ENCODE measurements at places on chromosomes 7 and 10.

DNA sequence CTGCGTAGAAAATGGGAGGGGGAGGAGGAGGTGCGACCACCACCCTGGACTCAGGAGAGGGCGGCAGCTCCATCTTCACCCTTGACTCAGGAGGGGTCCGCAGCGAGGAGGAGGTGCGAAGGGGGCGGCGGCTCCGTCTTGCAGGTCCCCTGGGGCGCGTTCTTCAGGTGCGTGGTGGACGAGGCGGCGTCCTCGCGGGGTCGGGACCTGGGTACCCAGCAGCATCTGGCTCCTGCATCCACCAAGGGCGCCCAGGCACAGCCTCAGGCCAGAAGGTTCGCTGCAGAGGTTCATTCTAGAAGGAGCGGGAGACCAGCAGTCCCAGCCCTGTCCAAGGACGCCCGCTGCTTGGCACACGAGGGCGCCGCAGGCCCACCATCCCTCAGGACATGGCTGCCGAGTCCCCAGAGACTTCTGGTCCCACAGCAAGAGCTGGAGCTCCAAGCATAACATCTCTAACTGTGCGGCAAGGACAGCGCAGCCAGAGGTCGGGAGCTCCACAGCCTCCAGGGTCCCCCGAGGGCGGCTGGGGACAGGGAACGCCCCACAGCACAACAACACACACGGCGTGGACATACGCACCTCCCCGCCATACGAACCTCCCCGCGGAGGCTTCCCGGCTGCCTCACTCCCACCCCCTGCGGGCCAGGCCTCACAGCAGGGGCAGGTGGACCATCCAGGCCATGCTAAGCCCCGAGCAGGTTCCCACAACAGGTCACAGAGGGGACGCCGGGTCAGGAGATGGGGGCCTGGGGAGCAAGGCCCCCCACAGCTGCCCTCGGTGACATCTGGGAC is 16.8 kb upstream of the DPYSL4 start:
- no peak for DNase-seq

DNA sequence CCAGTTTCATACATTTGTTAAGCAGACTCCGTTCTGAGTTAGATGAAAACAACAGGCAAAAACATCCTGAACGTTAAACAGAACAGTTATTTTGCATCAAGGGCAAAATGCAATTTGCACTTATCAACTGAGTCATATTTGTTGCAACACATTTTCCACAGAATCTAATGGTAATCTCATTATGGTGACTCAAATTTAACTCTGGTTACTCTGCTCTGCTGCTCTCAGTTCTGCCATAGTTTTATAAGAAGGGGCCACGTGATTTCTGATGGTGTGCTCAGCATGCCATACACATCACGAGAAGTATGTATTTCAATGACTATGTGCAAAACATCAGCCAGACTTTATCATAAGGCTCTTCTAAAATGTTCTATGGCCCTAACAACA is 148.8 kb downstream of the CHCHD3 start:
- DNase-seq: peak; percentile 93

DNA sequence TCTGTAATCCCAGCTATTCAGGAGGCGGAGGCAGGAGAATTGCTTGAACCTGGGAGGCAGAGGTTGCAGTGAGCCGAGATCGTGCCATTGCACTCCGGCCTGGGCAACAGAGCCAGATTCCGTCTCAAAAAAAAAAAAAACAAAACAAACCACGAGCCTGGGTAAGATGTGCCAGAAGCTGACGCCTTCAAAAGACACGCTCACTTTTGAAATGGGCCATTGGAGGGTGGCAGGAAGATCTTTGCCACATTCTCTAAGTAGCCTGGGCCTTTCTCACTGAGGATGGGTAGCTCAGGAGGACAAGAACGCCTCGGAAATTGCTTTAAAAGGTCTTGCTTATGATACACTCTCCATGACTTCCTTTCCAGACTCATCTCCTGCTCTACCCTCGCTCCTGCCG is 172.7 kb downstream of the SH3PXD2A start:
- DNase-seq: no peak

GRCh38 chr7:22783421-22783820 is 39.2 kb downstream of the TOMM7 start:
- DNase-seq: no peak

DNA sequence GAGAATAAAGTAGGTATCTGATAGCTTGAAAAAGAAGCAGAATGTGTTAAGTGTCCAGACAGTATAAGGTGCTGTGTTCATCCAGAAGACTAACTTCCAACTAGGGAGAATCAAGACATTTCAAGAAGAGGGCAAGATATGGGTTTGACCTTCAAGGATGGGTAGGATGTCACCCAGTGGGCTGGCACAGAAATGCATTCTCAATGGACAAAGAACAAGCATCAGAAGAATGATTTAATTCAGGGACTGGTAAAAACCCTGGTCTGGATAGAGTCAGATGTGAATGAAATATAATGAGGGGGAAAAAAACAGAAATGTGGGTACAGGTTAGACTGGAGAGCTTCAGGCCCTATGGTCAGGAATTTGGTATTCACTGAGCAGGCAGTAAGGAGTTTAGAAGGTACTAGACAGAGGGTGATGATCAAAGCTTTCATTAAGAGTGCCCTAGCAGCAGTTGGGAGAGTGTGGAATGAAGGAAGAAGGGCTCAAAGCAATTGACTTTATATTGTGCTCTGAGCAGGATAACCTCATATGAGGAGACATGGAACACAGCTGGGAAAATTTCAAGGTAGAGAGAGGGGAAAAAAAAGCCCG is 180.7 kb upstream of the ANK3 start:
- DNase-seq: no peak

- DNase-seq: no peak
Measured at GRCh38 chr7:157975401-157976372, 611.9 kb downstream of the PTPRN2 start.

DNA sequence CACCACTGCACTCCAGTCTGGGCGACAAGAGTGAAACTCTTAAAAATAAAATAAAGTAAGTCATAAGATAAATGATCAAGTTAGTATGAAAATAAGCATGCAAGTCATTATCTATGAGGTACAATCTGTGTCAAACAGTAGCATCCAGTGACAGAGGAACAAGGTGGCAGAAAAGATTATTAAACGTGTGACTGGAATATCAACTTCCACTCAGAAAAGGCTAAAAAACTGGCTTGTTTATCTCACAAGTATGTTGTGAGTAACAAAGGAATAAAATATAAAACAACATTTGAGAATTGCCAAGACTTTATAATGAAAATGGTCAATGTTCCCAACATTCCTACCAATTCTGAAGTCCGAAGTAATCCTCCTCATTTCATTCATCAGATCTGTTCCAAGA is 30.3 kb downstream of the ITGB1 start:
- DNase-seq: no peak

DNA sequence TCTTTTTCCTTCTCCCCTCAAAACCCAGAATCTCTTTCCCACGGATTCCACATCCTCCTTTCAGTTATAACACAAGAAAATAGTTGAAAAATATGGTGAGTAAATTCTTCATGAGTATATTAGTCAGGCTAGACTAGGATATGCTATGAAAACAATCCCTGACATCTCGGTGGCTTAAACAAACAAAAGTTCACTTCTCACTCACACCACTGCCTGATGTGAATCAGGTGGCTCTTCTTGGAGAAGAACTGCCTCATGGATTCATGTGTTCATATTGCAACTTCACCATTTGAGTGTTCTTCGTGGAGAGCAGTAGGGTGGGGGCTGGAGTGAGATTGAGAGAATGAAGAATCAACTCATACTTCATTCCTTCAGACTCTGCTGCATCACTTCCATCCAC is 204.1 kb downstream of the PHF14 start:
- no peak for DNase-seq

GRCh38 chr10:117132751-117133231 is 5.3 kb downstream of the VAX1 start:
- no peak for DNase-seq

GRCh38 chr10:114379631-114380041 is 24.7 kb downstream of the AFAP1L2 start:
- no peak for DNase-seq

DNA sequence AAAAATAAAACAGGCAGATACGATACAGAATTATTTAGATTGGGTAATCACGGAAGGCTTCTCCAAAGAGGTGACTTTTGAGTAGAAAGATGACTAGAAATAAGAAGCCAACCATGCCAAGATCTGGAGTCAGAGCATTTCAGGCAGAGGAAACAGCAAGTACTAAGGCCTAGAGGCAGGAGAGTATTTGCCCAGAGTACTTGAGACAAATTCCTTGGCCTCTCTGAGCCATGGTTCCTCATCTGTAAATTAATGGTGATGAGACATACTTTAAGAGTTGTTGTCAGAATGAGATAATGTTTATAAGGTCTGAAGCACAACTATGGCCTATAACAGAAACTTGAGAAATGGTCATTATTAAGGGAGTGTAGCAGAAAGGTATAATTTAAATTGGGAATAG is 15.8 kb upstream of the GPR37 start:
- no peak for DNase-seq

DNA sequence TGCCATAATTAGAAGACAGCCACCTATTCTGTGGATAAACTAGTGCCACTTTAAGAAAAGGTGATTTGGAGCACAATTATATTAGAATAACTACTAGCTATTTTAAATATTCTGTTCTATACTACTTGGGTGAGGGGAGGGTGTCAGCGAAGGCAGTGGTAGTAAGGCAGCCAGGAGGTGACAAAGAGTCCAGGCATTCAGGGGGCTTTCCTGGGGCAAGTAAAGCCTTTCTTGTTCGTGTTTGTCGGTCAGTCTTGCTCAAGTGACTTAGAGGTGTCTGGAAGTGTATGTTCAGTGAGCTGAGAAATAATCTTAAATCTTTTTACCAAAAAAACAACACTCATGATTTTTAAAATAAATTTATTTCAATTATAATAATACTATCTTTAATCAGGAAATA is 34.4 kb downstream of the ADD3 start:
- DNase-seq: peak; percentile 58

- no peak for DNase-seq
Measured at GRCh38 chr7:66323114-66323796, 118.1 kb downstream of the TPST1 start.

DNA sequence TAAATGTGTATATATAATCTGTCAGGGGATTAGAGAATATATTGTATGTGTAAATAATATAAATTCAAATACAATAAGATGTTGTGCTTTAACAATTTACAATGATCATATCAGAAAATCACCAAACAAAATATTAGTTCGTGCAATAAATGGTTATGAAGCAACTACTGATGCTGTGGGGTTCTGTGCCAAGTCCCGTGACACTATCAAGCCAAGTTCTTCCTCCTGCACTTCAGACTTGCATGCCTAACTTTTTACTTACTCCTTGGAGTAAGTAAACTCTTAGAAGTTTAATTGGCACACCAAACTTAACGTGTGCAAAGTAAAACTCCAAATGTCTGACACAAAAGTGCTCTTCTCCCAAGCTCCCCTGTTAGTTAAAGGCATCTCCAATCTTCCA is 26.5 kb upstream of the TMEM254 start:
- peak; percentile 4 for DNase-seq

- DNase-seq: no peak
Measured at GRCh38 chr10:103838862-103839518, 16.4 kb downstream of the SH3PXD2A start.

DNA sequence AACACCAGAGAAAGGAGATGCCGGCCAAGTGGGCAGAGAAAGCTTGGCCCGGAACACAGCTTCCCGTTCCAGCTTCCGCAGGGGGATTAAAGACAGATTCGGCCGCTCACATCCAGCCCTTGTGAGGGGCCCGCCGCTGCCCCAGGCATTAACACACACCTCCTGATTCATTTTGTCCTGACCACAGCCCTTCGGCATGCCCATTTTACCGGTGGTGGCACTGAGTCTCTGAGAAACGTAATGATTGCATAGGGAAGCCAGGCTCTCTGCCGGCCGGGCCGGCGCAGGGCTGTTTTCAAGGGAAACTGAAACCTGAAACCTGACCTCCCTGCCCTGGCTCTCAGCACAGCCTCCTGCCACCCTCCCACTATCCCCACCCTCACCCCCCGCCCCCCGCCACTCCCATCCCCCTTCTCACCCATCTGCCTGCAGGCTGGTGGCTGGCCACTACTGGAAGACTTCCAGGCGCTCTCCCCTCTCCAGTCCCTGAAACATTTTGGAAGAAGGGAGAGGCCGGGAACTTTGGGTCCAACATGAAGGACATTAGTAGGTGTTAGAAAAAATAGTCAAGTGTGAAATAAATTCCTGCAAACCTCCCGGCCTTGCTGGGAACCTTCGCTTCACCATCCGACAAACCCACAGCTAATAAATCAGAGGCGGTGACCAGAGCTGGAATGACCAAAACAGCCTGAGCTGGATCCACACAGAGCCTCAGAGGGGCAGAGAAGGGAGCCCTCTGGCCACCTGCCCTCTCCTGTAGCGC is 83.5 kb upstream of the CUX1 start:
- peak; percentile 50 for DNase-seq

DNA sequence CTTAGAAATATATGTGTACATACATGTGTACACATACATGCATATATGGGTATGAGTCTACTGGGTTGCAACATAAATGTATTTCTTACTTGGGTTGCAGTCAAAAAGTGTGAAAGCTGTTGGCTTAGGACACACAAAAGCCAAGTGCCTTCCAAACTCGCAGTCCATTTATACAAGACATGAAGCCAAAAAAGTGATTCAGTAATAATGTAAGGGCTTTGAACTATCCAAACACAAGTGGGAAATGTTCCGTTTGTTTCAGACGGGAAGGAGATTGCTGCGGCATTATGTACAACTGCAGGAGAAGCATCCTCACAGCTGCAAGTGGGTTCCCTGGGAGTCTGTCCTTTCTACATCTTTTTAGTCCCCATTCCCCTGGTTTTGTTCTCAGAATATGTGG is 513.6 kb downstream of the SORCS3 start:
- DNase-seq: no peak

GRCh38 chr10:92265687-92266258 is 25.1 kb downstream of the CPEB3 start:
- no peak for DNase-seq

DNA sequence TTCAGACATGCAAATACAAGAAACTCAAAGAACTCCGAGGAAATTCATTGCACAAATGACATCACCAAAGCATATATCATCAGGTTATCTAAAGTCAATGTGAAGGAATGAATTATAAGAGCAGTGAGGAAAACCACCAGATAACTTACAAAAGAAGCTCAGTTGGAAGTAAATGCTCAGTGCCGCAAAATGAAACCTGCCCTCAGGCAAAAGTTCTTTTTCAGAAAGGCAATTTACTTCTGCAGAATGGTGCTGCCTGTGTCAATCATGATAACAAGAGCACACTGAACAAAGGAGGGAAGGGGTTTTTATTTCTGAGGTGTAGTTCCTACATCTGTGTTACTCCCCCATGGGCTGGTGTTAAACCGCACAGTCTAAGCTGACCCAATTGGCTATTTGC is 550.6 kb upstream of the SEMA3D start:
- DNase-seq: no peak
